ENCODE measurements at places on chromosomes 2 and 18.

DNA sequence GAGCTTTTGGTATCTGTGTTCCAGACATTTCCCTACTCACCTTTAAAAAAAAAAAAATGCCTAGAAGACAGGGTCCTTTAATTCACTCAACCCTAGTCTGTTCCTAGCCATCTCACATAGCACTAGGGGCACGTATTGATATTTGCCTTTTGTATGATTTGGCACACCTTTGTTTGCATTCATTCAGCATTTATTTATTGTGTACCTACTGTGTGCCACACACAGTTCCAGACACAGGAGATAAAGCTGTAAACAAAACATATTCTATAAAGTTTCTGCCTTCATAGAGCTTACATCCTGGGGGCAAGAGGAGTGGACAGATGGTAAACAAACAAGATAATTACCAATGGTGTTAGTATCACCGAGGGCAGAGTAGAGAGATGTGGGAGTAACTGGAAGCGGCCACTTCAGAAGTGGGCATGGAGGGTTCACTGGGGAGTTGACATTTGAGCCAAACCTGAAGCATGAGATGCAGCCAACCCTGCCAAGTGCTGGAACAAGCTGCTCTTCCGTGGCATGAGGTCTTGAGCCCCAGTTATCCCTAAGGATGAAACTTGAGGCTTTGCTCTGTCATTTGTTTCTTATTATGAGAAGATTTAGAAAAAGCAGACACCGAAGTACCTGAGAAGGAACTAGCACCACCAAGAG, 18.2 kb downstream of the MAPRE2 start:
- no peak for DNase-seq

- DNase-seq = no peak
These were observed 109.6 kb upstream of the EML6 start for GRCh38 chr2:54613794-54614257.

DNA sequence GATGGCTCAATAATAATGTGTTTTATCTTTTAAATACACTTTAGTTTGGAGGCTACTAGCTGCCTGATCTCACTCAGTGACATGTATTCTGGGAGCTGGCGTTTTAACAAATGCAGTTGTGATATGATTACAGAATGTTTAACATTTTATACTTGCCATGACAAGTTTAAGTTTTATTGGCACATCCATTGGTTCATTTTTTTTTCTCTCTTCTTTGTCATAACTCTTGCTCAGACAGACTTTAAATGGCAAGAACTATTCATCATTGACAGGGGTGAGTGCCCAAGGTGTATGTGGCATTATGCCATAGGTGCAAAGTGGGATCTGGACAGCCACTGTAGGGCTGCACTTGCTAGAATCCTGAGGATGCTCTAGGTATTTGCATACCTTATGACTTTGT, 72.1 kb upstream of the MYL1 start:
- no peak for DNase-seq

- DNase-seq = no peak
These were observed 419 bp downstream of the EPHA4 start for GRCh38 chr2:221571551-221572218.

- no peak for DNase-seq
These were observed 61.0 kb downstream of the ERBB4 start for GRCh38 chr2:212477571-212477970.

DNA sequence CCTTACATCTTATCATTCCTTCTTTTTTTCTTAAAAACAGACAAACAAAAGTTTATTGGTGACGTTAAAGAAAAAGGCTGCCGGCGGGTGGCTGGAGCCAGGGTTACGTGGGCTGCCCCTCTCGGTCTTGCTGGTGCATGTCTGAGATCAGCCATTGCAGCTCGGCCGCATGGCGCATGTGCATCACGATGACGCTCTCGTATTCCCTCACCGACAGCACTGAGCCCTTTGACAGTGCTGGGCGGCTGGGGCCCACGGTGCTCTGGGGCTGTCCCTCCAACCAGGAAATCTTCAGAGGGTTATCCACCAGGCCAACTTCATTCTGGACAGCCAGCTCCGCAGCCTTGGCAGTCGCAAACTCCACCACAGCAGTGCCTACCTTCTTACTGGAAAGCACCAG, 1081.8 kb upstream of the TMEFF2 start:
- DNase-seq = no peak
